ENCODE measurements at places on chromosomes 7 and 10.

GRCh38 chr7:92714767-92715166, 121.6 kb downstream of the CDK6 start:
- DNase-seq, result no peak

DNA sequence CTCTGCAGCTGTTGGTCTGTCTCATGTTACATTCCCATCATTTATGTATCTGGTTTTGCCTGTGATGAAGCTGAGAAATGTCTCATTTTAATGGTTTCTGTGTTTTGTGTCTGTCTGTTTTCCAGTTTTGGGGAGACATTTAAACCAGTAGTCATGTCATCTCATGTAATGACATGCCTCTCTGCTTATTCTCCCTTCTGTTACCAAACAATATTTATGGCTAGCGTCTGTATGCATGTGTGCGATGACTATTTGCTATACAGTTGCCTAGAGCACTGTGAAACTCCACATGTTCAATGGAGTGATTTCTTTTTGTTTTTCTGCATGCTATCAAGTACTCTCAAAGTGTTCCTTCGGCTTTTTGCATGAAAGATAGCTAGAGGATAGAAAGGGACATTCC, 132.0 kb downstream of the ST7 start:
- no peak for DNase-seq

GRCh38 chr7:41711283-41712064, 8.6 kb upstream of the INHBA start:
- DNase-seq, result no peak

DNA sequence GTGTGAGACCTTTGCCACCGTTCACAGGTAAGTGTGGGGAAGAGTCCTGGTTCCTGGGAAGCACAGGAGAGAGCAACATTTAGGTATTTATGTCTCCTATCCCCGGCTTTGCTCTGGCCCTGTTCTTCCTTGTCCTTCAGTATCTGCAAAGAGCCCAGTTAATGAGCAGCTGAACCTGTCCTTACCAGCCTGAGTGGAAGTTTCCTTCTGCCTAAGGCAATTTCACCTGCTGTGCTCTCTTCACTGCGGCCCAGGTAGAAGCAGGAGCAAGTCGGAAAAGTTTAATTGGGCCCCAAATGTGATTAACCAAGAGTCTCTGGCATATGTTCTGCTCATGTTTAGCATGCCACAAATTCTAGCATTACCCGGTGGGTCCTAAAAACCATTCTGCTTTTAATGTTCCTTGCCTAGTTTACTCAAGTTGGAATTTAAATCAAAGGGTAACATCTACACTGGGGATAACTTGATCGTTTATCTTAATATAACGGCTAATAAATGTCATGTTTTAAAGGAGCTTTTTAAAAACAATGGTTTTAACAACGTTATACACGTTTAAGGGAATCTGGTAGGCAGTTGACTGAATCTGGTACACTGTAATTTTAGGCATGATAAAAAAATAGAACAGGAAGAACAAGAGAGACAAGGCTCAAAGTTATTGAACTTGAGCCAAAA, 817.1 kb downstream of the TYW1 start:
- no peak for DNase-seq

- DNase-seq, result no peak
These were observed 17.1 kb downstream of the SLC26A3 start for GRCh38 chr7:107785926-107786325.

DNA sequence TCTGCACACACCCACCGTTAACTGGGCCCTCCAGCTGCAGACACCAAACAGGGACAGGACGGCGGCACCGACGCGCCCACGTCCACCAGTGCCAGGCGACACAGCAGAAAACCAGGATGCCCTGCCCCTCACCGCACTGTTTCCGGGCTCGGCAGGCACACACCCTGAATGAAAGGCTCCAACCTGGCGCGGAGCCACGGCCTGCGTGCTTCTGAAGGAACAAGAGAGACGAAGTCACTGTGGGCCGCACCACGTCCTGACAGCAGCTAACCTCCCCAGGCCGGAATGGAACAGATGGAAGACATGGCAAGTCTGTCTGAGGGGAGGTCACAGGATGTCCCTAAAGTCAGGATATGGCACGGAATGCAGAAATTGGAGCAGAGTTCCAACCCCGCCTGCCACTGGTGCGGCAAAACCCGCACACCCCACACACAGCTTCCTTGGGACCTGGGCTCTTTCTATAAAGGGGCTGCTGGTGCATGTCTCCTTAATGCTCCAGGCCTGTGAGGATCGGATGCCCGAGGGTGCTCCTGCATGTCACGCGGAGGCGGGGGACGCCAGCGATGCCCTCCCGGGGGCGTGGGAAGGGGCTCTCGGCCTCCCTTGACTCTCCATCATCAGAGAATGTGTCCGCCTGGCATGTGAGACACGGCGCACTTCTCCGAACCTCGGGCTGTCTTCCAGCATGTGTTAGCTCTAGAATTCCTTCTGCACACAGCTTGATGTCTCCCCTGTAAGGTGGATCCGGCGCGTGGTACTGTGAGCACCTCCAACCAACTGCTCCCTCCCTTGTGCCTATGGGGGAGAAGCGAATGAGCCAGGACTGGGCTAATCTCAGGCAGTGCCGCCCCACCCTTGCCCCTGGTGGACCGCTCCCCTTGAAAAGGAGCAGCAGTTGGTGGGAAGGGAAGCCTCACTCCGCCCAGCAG, 3.9 kb upstream of the GPER1 start:
- DNase-seq, result no peak

GRCh38 chr7:2802101-2802500, 42.0 kb downstream of the GNA12 start:
- no peak for DNase-seq

DNA sequence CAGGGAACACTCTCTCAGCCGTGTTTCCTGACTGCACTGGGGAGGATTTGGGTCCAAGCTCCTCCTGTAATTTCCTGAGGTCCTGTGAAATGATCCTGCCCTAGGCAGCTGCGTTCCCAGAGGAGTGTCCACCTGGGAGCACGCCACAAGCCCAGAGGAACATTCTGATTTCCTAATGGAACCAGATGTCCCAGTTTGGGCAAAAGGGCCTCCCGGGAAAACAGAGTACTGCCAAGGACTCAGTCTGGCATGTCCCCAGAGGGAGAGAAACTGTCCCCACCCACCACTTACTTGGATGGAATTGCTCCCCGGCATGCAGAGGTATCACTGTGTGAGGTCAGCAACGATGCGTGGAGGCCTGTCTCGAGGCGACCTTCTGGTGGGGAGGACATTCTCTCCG, 34.5 kb downstream of the ASB13 start:
- DNase-seq, result no peak

DNA sequence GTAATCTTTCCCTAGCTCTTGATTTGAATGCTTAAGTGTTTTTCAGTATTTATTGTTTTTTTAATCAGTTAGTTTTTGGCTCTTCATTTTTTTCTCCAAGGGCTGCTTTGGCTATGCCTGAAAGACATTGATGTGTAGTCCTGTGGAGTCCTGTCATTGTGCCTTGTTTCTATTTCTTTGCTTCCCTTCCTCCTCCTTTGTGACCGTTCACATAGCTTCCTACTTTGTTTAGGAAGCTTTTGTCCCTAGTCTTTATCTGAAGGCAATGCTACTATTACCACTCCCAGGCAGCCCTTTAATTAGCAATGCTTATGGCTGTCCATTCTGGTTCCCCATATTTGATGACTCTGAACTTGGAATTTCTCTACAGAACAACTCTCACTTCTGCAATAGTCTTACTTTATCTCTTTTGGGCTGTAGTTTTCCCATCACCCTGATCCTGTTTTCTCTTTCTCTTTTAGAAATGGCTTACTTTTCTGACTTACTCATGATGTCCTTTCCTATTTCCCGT, 39.9 kb downstream of the ADCYAP1R1 start:
- no peak for DNase-seq

DNA sequence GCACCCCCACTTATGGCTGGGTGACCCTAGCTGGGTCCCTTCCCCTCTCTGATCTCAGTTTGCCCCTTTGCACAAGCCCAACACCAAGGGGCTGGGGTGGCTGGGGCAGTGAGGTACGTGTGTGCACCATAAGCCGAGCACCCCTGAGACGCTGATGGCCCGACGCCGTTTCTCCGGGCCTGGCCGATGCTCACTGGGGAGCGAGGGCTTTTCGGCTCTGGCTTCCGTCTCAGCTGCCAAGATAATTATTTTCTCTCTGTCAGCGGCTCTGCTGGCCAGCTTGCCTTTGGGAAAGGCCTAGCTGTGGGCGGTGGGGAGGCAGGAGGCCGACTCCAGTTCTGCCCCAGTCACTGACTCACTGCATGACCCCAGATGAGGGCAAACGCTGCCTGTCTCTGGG, 91.0 kb downstream of the ZMIZ1 start:
- DNase-seq, result no peak

DNA sequence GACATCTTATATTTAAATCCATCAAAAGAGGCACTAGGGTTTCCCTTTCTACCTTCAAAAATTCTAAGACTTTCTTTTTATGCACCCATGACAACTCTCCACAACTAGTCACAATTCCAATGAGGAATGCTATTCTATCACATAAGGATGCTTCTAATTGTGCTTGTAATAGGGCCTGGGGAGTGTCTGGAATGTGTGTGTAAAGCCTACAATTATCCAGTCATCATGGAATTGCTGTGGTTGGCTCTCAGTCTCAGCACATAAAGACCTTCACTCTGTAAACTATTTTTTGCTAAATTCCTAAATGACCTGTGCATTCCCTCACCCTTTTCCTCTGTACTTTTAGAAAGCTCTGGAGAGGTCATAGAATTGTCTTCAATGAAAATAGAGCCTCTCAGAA, 86.7 kb downstream of the EPDR1 start:
- no peak for DNase-seq

GRCh38 chr7:98254951-98255610, 3.0 kb upstream of the TECPR1 start:
- DNase-seq, result no peak

DNA sequence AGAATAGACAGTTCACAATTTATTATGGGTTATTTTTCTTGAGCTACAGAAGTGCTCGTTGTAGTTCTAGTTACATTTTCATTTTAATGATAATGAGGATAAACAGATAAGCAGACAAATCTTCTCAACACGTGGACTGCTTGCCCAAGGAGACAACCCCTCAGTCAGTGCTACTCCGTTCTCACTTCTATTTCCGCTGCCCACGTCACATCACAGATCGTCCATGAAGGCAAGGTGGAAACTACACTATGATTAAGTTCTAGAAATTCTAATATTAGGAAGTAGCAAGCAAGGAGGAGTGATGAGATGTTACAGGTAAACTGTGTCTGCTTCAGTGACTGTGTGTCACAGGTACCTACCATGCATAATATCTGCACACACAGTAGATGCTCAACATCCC, 210.5 kb downstream of the CHCHD3 start:
- no peak for DNase-seq

- no peak for DNase-seq
These were observed 764.3 kb downstream of the SUGCT start for GRCh38 chr7:40899151-40899550.

DNA sequence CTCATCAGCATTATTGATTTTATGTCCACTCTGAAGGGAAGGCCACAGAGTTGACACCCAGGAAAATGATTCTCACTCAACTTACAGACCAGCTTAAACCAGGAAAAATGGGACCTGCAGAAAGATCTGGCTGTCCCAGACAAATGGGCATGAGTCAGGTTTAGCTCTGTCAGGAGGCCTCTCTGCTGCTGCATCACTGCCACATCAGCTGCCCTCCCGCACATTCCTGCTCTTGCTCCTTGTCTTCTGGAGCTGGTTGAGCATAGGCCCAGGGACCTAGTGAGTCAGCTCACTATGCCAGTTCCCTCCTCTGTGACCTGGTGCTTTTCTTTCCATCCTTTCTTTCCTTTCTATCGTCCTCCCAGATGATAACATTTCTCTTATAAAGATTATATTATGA, 18.8 kb upstream of the SMNDC1 start:
- no peak for DNase-seq

DNA sequence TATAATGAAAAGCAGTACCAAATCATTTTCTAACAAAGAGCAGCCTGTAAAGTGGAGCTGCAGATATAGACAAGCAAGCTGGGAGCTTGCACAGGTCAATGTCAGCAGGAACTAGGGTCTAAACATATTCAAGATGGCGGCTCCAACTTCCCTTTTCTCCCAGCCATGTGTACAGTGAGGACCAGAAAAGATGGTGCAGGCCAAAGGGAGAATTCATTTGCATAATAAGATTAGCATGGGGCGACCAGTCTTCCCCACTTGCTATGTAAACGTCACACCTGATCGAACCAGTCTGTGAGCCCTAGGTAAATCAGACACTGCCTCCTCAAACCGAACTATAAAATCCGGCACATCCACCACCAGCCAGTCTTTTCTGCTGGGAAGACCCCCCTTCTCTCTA, 4.4 kb upstream of the RAPGEF5 start:
- DNase-seq, result no peak

GRCh38 chr10:26806557-26806956, 54.2 kb downstream of the ABI1 start:
- no peak for DNase-seq

DNA sequence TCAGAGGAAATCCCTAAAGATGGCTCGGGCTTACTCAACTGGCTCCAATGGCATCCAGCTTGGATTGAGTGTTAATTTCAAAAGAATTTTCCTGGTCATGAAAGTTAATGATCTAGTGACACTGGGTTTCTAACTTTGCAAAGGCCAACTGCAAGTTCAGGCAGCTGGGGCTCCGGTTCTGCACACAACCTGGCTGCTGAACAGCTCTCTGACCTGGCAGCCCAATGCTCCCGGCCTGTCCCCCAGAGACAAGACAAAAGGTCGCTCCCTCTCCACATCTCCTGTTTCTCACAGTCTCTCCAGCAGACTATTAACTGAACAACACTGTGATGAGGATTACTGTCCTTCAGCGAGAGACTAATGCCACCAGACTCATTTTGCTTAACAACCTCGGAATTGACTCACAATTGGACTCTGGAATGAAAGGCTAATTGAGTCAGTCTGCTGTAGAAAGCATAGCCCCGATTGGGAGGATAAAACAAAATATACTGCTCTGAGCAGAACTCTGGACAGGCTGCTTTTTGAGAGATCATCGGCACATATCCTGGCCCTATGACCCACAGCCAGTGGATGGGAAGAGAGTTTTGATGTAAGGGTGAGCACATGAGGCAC, 174.5 kb downstream of the GFRA1 start:
- DNase-seq, result no peak

GRCh38 chr10:35434533-35434932, 98.2 kb downstream of the CCNY start:
- no peak for DNase-seq

- no peak for DNase-seq
These were observed 9.8 kb downstream of the SH2B2 start for GRCh38 chr7:102296514-102296913.

DNA sequence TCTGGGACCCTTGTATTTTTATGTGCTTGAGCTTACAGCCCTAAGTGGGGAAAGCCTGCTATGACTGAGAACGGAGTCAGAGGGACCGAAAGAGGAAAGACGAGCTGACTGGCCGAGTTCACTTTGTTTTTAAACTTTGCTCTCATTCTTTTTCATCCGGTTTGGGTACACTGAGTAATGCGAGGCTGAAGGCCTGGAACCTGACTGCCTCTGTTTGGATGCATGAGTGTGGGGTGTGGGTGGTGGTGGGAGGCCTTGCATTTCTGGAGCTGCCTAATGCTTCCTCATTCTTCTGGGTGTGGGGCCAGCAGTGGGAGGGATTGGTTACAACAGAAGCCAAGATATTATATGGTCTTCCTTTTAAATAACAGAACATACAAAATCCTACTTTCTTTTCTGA, 155.5 kb downstream of the BUB3 start:
- no peak for DNase-seq

Data from stimulated activated naive CD4-positive, alpha-beta T cell treated with Interleukin-2 at 50 U/mL for 16 hours (primary cell).